NCI-H510A (cell line): ENCODE measurements at places on chromosomes 13 and 19.

DNA sequence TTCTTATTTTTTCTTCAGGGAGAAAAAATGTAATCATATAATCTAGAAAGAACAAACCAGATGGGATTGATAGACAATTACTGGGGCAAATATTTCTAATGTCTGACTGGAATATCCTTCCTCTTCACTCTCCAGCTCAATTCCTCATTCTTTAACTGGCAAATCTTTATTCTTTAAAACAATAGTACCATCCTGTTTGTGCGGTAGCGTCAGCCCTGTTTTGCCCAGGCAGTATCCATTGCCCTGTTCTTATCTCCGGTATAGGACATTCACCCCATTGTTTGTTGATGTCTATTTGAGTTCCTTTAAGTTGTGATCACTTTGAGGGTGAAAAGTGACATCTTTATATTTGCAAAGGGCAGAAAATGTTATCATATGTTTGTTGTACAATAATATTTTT is 185.4 kb downstream of the POSTN start:
- no peak for DNase-seq

GRCh38 chr19:28874742-28875141 is 338.2 kb downstream of the UQCRFS1 start:
- no peak for DNase-seq

GRCh38 chr13:93248627-93249047 is 22.0 kb downstream of the GPC6 start:
- DNase-seq = peak; percentile 61

DNA sequence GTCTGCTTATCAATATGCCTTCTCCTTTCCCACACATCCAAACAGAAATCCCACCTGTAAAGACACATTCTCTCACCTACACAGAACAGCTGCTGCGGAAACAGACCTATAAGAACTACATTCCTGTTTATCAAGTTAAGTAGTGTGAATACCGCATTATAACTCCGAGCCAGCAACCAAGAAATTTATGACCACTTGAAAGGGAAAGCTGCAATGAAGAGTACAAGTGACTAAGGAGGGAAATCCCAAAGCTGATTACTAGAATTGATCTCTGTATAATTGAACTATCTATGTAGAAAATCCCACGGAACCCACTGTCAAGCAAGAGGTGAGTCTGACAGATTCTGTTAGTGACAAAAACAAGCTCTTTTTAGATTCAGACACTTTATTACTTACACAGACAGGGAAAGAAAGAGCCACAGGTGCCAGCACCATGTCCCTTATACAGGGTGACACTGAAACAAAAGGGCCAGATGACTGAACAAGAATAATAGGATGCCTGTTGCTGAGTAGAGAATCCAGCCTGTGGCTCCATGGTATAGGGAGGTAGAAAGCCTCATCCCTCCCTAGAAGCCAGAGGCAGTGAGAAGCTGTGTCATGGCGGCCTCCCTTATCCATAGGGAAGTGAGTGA is 1.6 kb upstream of the IGFL4 start:
- no peak for DNase-seq

- DNase-seq = no peak
These were observed 13.5 kb downstream of the PTPRS start for GRCh38 chr19:5326986-5327623.

GRCh38 chr13:76929320-76929719 is 19.0 kb upstream of the ACOD1 start:
- DNase-seq = no peak

- no peak for DNase-seq
These were observed 392.8 kb downstream of the KCNRG start for GRCh38 chr13:50408068-50408467.

DNA sequence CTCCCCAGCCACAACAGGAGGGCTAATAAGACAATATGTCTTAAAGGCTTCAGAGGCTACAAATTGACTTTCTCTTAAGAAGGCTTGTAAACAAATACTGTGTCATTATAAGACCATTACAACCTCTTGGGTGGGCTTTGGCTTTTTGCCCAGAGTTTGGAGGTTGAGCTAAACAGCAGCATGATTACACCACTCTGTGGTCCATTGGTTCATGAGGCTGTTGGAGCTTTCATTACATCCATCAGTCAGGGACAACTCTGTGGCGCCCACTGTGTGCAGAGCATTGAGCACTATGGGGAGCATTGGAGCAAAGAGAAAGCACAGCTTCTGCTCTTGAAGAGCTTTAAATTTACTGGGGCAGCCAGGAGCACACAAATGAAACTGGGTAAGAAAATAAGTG is 75.9 kb downstream of the TNFSF11 start:
- no peak for DNase-seq

DNA sequence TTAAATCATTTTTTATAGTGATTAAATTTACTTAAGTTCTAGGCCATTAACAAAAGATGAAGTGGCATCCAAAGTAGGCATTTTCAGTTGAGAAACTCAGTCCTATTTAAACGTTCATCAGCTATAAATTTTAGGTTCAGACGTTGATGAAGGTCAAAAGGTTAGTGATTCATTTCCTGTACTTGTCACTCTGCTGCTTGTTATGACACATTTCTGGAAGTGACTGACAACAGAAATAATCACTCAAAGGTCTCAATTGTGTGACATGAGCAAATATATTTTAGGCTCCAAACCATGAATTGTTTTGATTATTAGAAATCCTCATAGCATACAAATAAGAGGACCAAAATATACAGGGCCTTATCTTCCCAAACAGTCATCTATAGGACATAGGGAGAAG is 10.3 kb upstream of the EDNRB start:
- no peak for DNase-seq

DNA sequence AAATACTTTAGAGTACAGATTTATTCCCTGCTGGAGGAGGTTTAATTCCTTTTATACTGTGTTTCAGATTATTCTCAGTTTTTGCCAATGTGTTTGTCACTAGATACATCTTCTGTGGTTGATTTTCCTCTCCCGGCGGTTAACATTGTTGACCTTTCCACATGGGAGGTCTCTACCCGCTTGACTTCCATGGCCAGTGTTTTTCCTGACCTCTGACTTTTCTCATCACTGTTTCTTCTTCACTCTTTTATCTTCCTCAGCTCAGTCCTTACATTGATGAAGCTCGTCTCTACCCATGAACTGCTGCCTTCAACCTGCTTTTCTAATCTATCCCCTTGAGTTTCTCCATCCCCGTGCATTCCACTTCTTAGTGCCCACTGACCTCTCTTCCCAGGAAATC is 517.4 kb downstream of the GPC6 start:
- no peak for DNase-seq

GRCh38 chr13:73228546-73228945 is 169.7 kb downstream of the KLF5 start:
- no peak for DNase-seq

- DNase-seq = no peak
These were observed 79.8 kb downstream of the CHST8 start for GRCh38 chr19:33701565-33701964.

DNA sequence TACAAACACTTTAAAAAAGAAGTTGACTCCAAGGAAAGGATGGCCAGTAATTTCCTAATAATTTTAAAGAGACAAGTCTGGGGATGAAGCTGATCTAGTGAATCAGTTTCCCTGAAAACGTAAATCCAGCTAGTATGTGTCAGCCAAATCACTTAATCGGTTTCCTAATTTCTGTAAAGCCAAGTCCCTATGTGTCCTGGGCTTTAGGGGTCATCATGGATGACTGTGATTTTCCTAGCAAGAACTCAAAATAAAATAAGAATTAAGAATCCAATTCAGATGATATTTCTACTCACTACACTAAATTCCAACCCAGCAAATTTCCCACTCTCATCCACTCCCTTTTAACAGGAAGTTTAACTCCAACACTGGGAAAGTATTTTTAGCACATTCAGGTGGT is 35.9 kb downstream of the ELF1 start:
- no peak for DNase-seq
